ENCODE measurements at places on chromosomes 3 and 15.

- DNase-seq: no peak
These were observed 326.8 kb downstream of the TUSC7 start for GRCh38 chr3:117036259-117036799.

- DNase-seq: no peak
These were observed 2.4 kb downstream of the PARP3 start for GRCh38 chr3:51944451-51945021.

GRCh38 chr3:102036017-102036416 lies 186.7 kb downstream of the NFKBIZ start:
- DNase-seq: no peak

DNA sequence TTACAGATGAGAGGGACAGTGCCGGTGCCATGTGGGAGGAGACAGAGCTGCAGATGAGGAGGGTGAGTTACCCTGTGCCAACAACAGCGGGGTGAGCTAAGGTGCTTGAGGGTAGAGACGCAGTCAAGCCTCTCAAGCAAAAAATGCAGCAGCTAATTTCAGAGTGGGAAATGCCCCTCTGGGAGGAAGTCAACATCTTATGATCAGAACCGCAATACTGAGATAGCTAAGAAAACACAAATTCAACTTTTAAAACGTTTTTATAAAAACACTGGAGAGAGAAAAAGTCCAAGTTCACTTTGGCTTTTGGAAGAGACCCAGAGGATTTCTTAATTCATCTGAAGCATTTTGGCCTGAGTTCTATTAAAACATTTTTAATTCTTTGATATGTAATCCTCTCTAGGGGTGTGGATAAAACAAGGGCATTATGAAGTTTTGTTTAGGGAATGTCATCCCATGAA lies 319.2 kb downstream of the SLC9A9 start:
- no peak for DNase-seq

GRCh38 chr3:111496894-111497559 lies 45.0 kb upstream of the CD96 start:
- no peak for DNase-seq

- no peak for DNase-seq
These were observed 411 bp upstream of the C3orf70 start for GRCh38 chr3:185153171-185153771.

DNA sequence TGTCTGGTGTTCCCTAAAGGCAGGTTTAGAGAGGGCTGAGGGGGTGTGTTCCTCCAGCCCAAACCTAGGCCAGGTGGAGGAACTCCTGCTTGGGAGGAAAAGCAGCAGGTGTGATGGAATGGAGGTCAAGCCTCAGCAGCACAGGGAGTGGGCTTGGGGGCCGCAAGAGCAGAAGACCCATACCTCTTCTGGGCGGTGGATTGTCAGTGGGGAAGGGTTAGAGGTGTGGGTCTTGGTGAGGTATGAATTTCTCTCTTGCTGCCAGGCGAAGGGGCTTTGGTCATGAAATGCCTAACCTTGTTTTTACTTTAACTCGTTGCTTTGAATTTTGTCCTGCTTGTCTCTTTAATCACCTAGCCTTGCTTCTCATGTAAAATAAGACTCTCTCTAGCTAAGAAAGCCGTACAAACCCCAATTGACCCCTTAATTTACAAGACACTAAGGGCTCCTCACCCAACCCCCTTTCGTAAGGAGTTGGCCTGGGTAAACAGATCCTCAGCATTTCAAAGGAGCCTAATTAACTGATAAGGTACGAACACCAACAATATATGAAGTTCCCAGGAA lies 38.9 kb downstream of the DHX30 start:
- no peak for DNase-seq

- DNase-seq: peak; percentile 13
These were observed 738 bp downstream of the ACAP2 start for GRCh38 chr3:195441992-195442572.

- peak; percentile 27 for DNase-seq
These were observed 100.9 kb downstream of the CLSTN2 start for GRCh38 chr3:140035871-140036270.

- DNase-seq: no peak
These were observed 337.8 kb upstream of the CBLB start for GRCh38 chr3:106206613-106207012.

DNA sequence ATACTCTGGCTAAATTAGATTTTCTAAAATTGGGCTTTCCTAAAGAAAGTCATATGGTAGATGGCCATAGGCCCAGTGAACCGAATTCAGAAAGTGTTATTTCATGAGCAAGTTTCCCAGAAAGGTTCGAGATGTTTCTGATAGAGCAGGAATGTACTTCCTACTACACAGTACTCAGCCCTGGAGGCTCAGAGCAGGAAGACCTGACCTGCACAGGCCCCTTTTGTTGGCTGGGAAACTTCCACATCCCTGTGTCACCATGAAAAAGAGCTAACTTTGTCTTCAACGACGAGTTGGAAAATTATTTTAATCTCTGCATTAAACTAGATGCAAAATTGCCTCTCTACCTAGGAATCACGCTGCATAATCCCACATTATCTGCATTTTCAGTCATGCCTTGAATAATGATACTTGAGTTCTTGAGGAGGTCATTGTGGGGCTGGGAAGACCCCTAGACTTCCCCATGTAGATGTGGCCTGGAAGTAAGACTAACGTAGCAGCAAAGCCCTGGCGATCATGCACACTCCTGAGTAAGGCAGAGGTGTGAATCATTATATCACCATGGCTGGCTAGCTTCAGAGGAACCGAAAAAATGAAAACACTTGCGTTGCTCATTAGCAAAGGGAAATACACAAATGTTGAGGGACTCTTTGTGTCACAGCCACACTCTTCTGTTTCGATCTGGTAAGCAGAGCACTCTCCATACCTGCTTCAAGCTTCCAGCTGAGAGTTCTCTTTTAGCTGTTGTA lies 47.1 kb downstream of the CMTM7 start:
- DNase-seq: no peak

DNA sequence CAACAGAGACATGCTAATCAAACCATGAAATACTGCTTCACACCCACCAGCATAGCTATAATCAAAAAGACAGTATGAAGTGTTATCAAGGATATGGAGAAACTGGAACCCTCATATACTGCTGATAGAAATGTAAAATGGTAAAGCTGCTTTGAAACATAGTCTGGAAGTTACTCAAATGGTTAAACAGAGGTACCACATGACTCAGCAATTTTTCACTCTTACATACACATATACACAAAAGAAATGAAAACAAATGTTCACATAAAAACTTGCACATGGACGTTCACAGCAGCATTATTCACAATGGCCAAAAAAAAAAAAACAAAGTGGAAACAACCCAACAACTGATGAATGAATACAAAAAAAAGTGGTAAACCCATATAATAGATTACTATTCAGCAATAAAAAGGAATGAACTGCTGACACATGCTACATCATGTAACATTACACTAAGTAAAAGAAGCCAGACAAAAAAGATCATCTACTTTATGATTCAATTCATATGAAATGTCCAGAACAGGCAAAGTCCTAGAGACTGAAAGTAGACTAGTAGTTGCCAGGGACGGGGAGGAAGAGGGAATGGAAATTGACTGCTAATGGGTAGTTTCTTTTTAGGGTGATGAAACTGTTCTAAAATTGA lies 23.2 kb downstream of the ZNF148 start:
- DNase-seq: no peak

GRCh38 chr3:3333571-3333970 lies 154.1 kb upstream of the CRBN start:
- DNase-seq: no peak

- DNase-seq: no peak
These were observed 61.5 kb upstream of the FNDC3B start for GRCh38 chr3:171977860-171978259.

DNA sequence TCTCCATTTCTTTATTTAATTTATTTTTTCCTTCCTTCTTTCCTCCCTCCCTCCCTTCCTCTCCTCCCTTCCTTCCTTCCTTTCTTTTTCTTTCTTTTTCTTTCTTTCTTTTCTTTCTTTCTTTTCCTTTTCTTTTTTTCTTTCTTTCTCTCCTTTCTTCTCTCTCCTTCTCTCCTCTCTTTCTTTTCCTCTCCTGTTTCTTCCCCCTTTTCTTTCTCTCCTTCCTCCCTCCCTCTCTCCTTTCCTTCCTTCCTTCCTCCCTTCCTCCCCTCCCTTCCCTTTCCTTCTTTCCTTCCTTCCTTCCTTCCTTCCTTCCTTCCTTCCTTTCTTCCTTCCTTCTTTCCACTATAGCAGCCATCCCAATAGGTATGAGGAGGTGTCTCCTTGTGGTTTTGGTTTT lies 6.8 kb upstream of the PDIA5 start:
- no peak for DNase-seq

- DNase-seq: no peak
These were observed 208.9 kb upstream of the TPM1 start for GRCh38 chr15:62833646-62834045.

DNA sequence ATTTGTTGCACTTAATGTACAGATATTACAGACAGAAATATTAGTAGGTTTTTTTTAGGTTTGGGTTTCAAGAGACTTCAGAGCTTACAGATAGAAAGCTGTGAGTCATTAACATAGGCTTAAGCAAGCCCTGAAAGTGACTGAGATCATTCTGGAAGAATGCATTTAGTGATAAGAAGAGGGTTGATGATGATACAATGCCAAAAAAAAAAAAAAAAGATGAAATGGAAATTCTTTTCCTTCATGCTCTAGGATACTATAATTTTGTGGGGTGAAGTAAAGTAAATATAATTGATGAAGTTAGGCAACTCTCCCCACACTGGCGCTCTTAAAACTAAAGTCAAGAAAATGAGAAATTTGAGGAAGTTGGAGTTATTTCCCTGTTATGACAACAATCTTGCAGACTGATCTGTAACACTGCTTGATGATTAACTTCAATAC lies 169.4 kb upstream of the ZNF385D start:
- no peak for DNase-seq

GRCh38 chr3:151356794-151357462 lies 27.6 kb upstream of the P2RY13 start:
- no peak for DNase-seq

- peak; percentile 68 for DNase-seq
These were observed 31.5 kb upstream of the LDHAL6B start for GRCh38 chr15:59174835-59175831.

DNA sequence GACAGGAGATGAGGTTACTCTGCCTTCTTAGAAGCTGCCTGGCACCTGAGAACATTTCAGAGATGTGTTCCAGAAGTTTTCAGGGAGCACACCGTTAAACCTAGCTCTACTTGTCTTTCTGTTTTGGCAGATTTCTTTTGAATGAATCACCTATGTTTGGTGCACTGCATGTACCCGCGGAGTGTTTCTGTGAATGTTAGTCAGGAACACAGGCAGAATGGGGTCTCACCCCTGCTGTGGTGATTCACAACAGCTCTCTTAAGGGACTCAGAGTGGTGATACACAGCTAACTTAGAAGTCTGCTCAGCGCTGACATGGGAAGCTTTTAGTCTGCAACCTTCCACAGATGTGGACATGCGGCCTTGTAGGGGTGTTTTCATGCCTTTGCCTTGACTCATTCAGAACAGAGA lies 24.0 kb downstream of the TSEN2 start:
- no peak for DNase-seq

GRCh38 chr15:94683902-94684301 lies 452.5 kb downstream of the MCTP2 start:
- DNase-seq: no peak

DNA sequence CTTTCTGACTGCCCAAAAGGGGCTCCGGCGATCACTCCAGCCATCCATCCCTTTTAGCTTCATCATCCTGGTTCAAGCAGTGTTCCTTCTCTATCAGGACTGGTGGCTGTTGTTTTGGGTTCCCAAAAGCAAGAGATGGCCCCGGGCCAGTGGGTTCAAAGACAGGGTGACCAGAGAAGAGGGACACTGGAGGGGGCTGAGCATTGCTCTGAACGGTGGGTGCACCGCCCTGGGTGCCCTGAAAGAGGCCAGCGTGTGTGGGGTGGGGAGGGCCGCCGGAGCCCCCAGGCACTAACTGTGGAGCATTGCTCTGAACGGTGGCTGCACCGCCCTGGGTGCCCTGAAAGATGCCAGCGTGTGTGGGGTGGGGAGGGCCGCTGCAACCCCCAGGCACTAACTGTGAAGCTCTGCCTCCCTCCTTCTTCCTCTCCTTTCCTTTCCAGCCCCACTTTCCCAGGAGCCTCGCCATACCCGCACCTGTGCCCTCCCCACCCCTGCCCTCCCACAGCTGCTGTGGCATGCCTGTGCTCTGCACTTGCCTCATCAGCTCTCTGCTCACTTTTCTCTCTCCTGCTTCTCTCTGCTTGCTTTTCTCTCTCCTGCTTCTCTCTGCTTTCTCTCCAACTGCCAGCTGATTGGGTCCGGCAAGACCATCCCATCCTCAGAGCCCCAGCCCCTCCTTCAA lies 37.4 kb upstream of the OR4F6 start:
- DNase-seq: no peak

- no peak for DNase-seq
These were observed 164.3 kb downstream of the FNDC3B start for GRCh38 chr3:172203522-172204258.

GRCh38 chr3:109806929-109807328 lies 469.6 kb upstream of the DPPA4 start:
- no peak for DNase-seq

DNA sequence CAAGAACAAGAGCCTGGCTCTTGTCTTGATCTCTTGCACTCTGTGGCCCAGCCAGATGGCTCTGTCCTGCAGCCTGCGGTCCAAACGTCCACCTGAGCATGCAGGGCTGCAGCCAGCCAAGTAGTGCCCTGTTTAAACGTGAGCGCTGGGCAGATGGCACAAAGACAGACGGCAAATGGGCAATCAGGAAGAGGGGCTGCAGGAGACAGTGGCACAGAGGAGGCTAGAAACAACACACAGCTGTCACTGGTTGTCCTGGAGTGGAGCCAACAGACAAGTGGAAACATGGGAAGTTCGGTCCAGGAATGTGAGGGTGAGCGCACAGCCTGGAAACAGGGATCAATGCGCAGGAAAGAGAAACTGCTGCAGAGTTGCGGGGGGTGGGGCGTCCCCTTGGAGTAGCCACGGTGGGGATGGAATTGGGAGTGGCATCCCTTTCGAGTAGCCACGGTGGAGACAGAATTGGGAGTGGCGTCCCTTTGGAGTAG lies 10.7 kb upstream of the ZXDC start:
- DNase-seq: no peak

- peak; percentile 48 for DNase-seq
These were observed 9.1 kb upstream of the SYN2 start for GRCh38 chr3:11995120-11995519.
